ENCODE measurements at places on chromosomes 16 and 17.

GRCh38 chr17:37483311-37484039, 6.2 kb upstream of the DUSP14 start:
- DNase-seq: no peak

- no peak for DNase-seq
Measured at GRCh38 chr16:87074641-87075318, 242.4 kb downstream of the C16orf95 start.

DNA sequence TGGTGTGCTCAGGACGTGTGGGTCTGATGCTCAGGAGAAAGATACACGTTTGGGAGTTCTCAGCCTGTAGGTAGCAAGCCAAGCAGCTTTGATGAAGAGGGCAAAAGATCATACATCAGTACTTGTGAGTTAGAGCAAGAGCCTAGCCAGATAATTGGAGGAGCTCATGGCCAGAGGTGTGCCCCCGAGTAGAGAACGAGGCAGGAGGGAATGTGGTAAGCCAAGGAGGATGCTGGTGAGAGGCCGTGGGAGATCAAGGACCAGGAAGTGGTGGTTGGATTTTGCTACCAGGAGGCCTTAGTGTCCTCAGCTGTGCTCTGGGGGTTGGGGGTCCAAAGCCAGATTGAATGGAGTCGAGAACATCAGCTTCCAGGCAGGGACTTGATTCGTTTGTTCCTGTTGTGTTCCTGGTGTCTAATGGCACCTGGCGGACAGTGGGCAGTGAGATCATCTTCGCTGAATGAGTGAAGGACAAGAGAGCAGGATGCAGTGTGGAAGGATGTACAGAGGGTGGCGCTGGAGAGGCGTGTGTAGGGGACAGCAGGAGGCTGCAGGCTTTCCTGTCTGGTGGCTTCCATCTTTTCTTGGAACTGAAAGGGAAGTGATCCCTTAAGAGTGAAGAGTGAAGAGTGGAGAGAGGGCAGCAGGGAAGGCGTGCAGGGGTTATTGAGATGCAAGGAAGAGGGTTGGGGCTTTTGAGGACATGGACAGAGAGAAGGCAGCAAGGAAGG, 11.6 kb downstream of the FBXL19 start:
- peak; percentile 35 for DNase-seq

- no peak for DNase-seq
Measured at GRCh38 chr17:69505740-69506139, 91.2 kb downstream of the MAP2K6 start.

GRCh38 chr17:2151358-2152033, 96.6 kb downstream of the HIC1 start:
- no peak for DNase-seq

GRCh38 chr17:32323046-32323445, 18.9 kb downstream of the C17orf75 start:
- DNase-seq: no peak

DNA sequence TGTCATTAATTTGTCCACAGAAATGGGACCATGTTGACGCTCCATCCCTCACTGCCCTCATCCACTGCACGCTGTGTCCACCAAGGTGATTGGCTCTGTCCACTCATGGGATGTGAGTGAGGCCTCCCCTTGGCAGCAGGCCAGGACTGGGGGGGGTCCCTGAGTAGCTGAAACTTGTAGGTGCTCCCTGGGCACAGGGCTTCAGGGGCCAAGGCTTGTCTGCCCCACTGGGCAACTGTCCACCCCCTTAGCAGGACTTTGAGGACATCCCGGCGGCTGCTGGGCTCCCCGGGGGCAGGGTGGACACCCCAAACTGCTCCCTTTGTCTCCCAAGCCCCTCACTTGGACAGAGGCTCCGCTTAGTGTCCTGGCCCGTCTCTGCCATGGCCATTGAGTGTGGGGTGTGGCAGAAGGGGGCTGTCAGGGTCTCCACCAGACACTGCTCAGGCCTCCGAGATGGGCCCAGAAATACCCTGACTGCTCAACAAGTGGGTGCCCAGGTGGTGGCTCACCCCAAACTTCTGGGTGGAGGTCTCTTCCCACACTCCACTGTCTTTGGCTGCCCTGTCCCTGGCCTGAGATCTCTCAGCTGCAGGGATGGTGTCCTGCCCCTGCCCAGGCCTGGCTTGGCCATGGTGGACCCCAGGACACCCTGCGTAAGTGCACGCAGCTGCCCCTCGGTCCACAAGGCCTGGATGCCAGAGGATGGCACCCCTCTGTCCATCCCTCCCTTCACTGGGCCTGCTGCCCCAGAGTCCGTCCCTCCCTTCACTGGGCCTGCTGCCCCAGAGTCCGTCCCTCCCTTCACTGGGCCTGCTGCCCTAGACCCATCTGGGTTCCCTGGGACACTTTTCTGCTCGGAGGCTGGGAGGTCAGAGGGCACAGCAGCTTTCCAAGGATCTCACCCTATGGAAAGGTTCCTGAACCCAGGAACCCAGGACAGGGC, 2.9 kb upstream of the RAB40C start:
- no peak for DNase-seq

DNA sequence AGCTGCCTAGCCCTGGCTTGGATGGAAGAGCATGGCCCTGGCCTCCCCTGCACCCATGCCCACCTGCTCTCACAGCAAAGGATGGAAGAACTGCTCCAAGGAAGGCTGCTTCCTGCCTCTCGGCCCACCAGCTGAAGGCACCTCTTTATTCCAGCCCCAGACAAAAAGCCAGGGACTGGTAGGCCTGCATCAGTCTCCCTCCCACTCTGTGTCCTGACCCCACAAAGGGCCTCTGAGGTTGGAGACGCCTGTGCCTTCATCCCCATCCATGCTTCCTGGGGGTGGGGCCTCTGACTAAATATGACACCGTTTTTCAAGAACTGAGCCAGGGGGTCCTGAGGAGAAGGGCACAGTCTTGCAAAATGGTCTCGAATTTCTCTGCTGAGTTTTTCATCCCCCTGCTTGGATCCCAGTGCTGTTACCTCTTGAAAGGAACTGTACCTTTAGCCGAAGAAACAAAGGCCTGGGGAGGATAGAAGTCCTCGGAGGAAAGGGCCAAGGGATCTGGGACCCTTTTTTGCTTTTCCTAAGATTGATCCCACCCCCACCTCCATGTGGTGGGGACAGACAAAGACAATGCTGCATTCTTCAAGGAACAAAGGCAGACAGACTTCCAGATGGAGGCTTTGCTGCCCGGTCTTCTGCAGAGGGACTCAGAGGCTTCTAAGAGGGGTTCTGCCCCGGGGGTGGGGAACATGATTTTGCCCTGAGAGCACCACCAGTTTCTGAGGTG, 5.2 kb downstream of the C17orf50 start:
- DNase-seq: no peak

GRCh38 chr17:72618001-72618509, 474.4 kb downstream of the SLC39A11 start:
- DNase-seq: peak; percentile 48

- peak; percentile 78 for DNase-seq
Measured at GRCh38 chr16:80544326-80544725, 3.5 kb downstream of the DYNLRB2 start.

- DNase-seq: no peak
Measured at GRCh38 chr17:34131386-34131785, 123.7 kb upstream of the CCL2 start.

GRCh38 chr16:20956319-20956718, 55.7 kb downstream of the LYRM1 start:
- no peak for DNase-seq

DNA sequence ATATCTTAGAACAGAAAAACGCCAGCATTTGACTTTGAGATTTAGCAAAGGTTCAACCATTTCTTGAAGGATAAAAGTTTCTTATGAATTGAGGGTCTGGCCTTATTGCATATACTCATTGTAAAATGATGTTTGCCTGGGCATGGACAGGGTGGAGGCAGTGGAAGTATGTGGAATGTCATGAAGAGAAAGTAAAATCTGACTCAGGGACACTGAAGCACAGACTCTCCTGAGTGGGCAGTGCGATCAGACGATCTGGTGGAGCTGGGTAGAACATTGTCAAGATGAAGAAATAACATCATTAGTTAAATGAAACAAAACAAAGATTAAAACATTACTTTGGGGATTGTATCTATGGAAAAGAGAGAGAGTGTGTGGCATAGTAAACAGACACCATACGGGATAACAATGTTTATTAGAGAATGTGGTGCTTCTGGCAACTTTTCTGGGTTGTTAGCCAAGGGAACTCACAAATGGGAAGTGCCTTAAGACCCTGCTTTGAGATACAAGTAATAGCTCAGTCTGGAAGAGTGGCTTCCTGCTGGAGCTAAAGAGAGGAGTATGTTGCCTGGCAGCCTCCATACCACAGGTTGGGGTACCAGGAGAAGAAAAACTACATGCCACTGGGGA, 4.4 kb downstream of the MAP3K3 start:
- DNase-seq: no peak

- no peak for DNase-seq
Measured at GRCh38 chr17:73600103-73600871, 44.0 kb downstream of the SDK2 start.

GRCh38 chr16:30711712-30712111, 12.7 kb downstream of the SRCAP start:
- no peak for DNase-seq

- DNase-seq: no peak
Measured at GRCh38 chr16:13038591-13038990, 137.2 kb downstream of the SHISA9 start.

GRCh38 chr16:11088074-11088730, 143.8 kb downstream of the CLEC16A start:
- peak; percentile 27 for DNase-seq

DNA sequence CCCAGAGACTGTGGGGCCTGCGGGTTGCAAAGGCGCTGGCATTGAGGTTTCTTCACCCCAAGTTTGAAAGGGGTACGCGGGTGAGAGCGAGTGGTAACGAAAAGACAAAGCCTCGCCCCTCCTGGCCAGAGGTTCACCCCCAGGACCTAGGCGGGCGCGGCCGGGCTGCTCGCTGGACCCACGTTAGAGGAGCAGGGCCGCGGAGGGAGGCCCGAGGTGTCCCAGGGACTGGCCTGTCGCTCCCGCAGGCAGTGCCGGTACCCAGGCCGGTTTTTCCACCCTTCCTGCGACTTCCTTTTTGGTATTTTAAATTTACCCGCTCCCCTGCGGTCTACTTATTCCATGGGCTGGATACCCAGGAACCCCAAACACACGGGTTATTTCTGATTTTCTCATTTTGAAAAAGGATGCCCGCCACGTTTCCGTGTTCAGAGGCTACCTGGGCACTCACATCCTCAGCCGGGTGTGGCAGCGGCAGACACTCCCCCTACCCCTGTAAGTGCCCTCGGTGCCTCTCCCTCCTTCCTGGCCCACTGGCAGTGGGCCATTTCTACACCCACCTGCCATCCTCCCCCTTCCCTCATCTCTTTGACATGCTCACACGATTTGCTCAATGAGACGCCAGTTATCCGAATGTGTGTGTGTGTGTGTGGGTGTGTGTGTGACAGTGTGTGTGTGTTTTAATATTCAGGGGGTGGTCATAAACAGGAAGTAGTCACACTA, 1.6 kb upstream of the FOXL1 start:
- no peak for DNase-seq

GRCh38 chr17:43671031-43671692, 9.4 kb upstream of the MEOX1 start:
- no peak for DNase-seq

Measured in foreskin keratinocyte (primary cell).